ENCODE measurements at places on chromosomes 7 and 10.

GRCh38 chr10:8420182-8420581 is 365.7 kb downstream of the GATA3 start:
- no peak for DNase-seq

GRCh38 chr7:144776447-144776846 is 59.4 kb downstream of the TPK1 start:
- DNase-seq = no peak

DNA sequence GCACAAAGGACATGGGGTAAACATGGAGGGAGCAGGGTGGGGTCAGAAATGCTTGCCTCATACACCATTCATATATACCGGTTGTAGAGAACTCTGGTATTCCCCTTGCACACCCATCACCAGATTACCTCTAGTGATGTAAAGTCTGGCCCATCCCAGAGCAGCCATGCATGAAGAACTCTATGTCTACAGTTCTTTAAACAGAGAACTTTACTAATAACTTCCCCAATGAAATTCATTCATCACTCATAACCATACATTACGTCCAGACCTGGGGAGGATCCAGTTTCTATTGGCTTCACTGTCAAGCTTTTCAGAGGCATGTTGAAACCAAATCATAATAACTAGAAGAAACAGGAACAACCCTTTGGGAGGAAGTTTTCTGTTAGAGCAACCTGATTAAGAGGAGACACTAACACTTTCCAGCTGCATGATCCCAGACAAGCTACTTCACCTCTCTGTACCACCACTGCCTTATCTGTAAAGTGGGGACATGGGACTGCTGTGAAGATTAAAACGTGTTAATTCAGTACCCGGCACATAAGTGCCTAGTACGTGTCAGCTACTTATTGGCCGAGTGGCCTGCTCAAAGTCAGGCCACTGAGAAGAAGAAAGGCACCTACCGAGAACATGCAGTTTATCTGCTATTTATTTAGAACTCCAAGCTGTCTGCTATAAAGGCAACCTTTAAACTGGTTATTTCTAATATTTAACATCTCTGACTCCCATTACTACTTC is 59.7 kb downstream of the IGF2BP3 start:
- no peak for DNase-seq

- DNase-seq = peak; percentile 71
Measured at GRCh38 chr10:29807163-29807806, 172.5 kb upstream of the SVIL start.

- no peak for DNase-seq
Measured at GRCh38 chr10:51204066-51204465, 129.8 kb downstream of the PRKG1 start.

DNA sequence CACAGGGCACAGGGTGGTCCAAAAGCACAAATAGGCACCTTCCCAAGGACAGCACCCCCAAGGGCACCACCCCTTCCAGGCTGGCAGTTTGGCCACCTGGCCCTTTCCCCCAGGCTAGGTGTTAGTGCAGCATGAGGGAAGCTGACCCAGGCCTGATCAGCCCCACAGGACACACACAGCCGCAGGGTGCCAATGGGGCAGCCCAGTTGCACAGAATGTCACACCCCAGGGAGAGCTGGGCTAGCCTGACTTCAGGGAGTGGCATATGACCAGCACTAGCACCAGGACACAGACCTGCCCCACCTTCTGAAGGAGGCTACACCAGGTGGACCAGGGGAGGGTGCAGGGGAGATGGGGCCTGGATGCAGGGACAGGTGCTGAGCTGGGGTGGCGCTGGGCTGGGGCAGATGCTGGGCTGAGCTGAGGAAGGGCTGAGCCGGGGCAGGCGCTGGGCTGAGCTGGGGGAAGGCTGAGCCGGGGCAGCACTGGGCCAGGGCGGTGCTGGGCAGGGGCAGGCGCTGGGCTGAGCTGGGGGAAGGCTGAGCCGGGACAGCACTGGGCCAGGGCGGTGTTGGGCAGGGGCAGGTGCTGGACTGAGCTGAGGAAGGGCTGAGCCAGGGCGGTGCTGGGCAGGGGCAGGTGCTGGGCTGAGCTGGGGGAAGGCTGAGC is 3.9 kb upstream of the ADAM8 start:
- no peak for DNase-seq

GRCh38 chr7:128821724-128822123 is 8.5 kb upstream of the FLNC start:
- no peak for DNase-seq

DNA sequence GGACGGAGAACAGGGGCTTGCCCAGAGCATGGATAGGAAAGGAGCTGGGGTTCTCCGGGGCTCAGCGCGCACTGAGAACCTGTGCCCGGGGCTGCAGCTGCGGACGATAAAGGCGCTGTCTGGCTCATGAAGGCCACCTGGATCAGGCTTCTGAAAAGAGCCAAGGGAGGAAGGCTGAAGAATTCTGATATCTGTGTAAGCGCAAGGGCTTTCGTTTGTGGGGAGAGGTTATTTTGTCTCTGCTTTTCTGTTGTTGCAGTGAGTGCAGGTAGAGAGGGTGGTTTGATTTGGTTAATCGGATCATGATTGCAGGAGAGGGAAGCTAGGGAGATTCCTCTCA is 250.5 kb downstream of the NSUN6 start:
- no peak for DNase-seq

- peak; percentile 56 for DNase-seq
Measured at GRCh38 chr10:93062514-93063143, 2.0 kb downstream of the CYP26C1 start.

DNA sequence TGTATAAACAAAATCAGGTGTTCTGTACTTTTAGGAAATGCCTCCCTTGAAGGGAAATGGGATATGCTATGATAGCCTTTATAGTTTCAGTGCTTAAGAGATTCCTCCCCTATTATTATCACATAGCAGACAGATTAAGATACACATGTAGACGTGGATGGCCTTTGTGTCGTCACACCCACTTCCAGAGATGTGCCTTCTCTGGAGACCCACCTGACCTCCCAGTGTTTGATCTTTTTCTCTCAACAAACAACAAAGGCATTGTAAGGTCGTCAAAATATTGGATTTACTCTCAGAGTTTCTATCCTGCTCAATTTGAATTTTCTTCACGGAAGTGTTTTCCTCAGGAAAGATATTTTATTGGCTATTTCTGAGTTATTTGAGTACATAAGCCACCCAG is 25.7 kb upstream of the C1GALT1 start:
- DNase-seq = no peak

DNA sequence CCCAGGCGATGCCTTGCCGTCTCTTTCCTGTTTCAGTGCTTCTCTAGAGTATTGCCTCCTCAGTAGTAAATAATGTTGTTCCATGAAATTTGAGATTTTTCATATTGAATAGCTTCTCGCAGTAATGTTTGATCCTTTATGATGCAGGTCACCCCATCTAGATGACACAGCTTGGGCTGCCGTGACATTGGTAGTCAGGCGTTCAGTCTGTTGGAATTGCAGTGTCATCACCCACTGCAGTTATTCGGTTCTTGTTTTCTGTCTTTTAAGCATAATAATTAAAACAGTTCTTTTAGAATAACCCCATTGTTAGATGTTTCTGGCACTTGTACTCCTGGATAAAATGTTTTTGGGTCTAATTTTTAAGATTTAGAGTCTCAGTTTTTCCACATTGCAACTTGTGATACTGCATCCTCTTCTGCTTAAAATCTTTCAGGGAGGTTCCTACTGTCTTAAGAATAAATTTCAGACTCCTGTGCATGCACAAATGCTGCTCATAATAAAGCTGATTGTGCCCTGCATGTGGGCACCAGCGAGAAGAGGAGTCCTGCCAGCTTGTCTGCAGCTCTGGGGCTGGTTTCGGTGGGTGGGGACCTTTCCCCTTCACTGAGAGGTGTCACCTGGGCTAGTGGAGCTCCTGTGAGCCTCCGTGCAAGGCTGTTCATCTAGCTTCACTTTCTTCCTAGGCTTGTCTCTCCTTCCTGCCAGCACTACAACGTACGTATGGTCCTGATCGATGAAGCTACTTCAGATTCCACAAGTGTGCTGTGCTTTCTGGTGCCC is 44.8 kb downstream of the SDK1 start:
- no peak for DNase-seq

- DNase-seq = no peak
Measured at GRCh38 chr10:27550823-27551222, 46.7 kb downstream of the RAB18 start.

DNA sequence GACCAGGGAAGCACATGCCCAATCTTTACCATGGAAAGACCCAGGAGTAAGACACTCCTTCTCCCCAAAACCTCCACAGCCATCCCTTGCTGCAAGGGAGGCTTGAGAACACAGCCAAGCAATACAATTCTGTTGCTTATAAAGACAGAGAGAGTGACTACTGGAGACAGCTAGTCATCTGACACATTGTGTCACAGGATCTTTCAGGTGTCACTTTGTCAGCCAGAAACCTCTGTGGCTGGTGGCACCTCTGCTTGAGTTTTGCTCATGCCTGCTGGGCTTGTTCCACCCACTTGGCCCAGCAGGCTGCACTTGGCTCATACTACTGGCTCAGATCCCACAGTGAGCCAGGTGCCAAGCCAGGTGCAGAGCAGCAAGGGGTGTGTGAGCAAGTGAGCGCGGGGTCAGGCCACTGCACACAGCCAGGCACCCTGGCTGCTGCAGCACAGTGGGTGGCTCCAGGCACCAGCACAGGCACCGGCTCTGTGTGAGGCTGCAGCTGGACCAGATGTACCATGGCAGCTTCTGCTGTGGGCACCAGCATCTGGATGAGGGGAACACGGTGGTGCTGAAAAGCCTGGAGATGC is 12.4 kb upstream of the PRLHR start:
- DNase-seq = no peak

- no peak for DNase-seq
Measured at GRCh38 chr10:10930979-10931743, 86.5 kb upstream of the CELF2 start.

GRCh38 chr7:16754856-16755317 is 1.3 kb downstream of the TSPAN13 start:
- DNase-seq = no peak

DNA sequence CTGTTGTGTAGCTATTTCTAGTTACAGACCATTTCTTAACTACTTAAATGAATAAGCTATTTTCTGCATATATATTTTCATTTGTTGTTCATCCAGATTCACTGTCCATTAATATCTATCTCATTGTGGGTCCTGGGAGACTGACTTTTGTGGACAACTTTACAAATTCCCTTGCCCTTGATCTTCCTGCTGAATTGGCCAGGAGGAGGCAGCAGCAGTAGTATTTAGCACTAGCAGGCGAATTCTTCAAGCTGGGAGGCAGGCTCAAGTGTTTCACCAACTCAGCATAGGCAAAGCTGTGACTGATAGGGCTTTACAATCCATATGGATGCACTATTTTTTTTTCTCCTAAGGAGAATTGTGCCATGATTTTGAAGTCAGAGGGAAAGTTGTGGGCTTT is 461.0 kb upstream of the NRG3 start:
- no peak for DNase-seq

- peak; percentile 28 for DNase-seq
Measured at GRCh38 chr10:113527211-113527906, 25.5 kb upstream of the HABP2 start.

- DNase-seq = peak; percentile 54
Measured at GRCh38 chr10:62224606-62225005, 44.0 kb downstream of the RTKN2 start.

DNA sequence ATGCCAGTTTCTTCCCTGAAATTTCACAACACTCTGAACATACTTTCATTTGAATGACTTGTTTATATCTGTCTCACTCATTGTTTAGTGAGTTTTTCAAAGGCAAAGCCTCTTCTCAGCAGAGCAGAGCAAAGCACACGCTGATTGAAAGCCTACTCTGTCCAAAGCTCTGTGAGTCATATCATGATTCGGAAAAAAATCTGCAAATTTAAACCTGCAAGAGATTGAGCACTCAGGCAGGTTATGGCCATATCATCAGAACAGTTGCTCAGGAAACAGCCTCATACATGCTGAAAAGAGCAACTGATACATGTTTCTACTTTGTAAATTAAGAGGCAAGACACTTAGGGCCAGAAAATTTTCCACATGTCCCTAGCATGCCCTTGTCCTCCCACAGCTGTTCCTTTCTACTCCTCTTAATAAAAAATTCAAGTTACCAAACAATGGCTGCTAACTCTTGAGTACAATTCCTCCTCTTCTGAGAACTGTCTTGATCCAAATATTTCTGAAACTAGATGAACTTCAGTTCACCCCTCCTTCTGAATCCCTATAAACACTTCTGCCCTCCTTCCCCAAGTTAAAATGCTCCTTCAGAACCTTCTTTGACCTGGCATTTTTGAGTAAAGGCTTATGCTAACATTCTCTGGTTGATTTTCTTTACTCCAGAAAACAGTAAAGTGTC is 140.6 kb upstream of the HPS1 start:
- DNase-seq = no peak

DNA sequence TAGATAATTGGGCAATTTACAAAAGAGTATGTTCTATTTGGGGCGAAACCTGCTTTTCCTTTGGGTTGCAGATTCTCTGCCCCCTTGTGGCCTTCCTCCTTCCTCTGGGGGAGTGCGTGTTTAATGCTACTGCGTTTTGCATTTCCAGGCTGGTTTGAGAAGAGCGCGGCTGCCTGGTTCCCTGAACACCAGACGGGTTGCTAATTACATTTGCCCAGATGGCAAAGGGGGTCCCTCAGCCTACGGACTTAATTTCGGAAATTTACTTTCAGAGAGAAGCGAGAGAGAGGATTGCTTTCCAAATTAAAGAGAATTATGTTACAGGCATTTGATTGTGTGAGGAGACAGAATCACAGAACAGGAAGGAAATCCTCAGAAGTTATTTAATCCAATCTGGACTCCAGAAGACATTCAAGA is 91.9 kb upstream of the JAZF1 start:
- DNase-seq = peak; percentile 65

DNA sequence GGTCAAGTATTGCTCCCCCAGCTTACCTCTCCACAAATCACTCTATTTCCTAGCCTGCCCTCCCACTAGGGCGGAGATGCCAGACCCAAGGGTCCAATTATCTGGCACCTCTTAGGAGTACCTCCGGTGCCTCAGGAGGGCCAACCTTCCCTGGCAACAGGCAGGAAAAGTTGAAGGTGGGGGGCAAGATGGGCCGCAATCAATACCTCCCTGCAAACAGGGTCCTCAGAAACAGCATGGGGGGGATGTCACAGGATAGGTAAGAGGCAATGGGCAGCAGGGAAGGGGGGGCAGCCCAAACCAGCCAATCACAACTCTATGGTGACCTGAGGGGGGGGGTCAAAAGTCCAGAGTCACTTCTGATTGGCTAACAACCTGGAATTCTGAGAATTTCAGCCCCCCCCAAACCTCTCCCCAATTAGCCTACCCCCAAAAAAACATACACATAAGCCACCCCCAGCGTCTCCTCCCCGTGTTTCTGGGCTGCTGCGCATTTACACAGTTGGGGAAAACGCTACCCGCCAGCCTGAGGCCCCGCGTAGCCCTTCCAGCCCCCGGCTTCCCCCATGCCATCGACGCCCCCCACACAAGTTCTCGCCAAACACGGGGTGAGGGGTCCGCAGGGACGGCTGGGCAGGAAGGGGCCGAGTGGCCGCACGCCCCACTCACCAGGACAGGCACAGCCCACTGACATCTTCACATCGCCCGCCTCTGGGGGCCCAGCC is 589 bp downstream of the LDB1 start:
- peak; percentile 78 for DNase-seq

Measured in fibroblast of pulmonary artery (primary cell).